ENCODE measurements at places on chromosomes 13 and 19. TPM values are rescaled to one million over a fixed set of nuclear protein-coding genes. Genes with fewer than 3 reads are reported as not detected.

LILRB4 gene
- total RNA-seq: not detected

SIGLEC12 gene
- total RNA-seq: not detected

CCNA1 gene
- 18.3 TPM for total RNA-seq

DNA sequence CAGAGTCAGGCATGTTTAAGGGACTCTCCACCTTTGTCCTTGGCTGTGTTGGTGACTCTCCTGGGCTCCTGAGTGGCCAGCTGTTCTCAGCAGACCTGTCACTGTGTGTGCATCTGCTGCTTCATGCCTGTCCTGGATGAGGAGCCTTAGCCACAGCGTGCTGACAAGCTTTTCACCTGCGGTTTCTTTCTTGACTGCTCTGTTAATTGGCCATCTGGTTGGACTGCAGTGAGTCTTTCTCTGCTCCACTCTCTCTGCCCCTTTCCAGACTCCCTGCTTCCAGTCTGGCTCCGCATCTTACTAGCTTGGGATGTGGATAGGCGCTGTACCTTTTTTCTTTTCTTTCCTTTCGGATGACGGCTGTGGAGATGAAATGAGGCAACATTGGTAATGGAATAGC is 38.8 kb downstream of the POLR1D start:
- no peak for DNase-seq
- H3K36me3 ChIP-seq: no peaks in the 10 kb centered on the region
- no peaks in the 10 kb centered on the region for H3K27me3 ChIP-seq
- no peak overlapping the region for H3K27ac ChIP-seq

- H3K27ac ChIP-seq: no peak overlapping the region
- H3K4me3 ChIP-seq: no peak overlapping the region
- H3K4me1 ChIP-seq: no peaks in the 10 kb centered on the region
- no peak for DNase-seq
- H3K27me3 ChIP-seq: no peaks in the 10 kb centered on the region
Measured at GRCh38 chr13:101382086-101382485, 34.2 kb downstream of the NALCN start.

DNA sequence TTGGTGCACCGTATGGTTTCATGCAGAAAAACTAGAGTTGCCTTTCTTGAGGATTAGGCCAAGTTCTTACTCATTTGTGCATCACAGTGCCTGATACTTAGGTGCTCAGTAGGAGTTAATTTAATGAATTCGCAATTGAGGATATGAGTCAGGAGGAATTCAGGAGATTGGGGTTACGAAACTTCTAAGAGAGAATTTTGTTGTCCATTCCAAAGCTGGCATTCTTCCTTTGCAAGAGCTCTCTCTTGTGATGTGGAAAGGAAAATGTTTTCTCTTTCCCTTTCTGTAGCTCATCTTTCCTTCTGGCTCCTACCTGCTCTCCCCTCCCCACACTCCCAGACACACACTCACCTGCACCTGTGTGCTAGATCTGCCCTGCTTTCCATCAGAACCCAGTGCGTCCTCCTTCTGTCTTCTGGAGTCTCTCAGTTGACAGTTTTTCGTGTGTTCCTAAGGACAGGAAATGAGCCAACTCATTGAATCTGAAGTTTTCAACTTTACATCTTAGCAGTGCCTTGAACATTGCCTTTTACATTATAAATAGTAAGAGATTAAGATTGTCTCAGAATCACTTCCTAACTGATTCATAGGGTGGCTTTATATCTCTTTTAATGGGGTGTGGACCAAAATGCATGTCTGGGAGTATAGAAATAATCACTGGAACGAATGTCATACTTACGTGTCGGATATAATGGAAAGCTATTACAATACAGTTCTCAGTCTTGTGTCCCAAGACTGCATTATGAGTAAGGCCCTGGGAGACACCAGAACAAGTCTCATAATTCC is 19.7 kb upstream of the ERCC5 start:
- peak; percentile 79 for DNase-seq
- peak overlapping the region; percentile 84 for H3K27ac ChIP-seq
- H3K4me1 ChIP-seq: peaks cover 25% of the 10 kb centered on the region
- peak overlapping the region; percentile 44 for H3K4me3 ChIP-seq
- H3K36me3 ChIP-seq: no peaks in the 10 kb centered on the region

DNA sequence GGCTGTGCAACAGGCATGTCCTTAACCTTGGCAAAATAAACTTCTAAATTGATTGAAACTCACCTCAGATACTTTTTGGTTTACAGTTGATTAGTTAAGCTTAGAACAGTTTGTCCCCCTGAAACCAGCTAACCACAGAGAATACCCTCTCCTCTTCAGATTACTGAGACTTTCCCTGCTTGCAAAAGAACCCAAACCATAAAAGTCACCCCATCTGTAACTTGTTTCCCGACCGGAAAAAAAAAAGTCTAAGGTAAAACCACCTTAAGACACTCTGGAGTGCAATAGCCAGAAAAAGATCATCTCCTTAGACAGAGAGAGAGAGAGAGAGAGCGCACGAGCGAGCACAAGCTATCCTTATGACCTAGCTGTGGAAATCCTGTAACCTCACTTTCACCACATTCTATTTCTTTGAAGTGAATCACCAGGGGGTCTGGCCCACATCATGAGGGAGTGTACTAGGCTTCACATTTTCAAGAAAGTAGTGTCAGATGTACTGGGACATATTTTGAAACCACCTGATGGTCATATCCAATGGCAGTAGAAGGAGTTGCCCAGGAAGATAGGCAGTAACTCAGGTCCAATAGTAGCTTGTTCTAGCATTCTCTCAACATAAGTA is 11.1 kb upstream of the GTF2F2 start:
- H3K27me3 ChIP-seq: no peaks in the 10 kb centered on the region
- H3K36me3 ChIP-seq: no peaks in the 10 kb centered on the region
- DNase-seq: no peak

- H3K4me3 ChIP-seq: no peak overlapping the region
- H3K27me3 ChIP-seq: no peaks in the 10 kb centered on the region
- H3K4me1 ChIP-seq: no peaks in the 10 kb centered on the region
- no peaks in the 10 kb centered on the region for H3K36me3 ChIP-seq
- no peak for DNase-seq
Measured at GRCh38 chr13:36796052-36796451, 23.0 kb upstream of the RFXAP start.

DNA sequence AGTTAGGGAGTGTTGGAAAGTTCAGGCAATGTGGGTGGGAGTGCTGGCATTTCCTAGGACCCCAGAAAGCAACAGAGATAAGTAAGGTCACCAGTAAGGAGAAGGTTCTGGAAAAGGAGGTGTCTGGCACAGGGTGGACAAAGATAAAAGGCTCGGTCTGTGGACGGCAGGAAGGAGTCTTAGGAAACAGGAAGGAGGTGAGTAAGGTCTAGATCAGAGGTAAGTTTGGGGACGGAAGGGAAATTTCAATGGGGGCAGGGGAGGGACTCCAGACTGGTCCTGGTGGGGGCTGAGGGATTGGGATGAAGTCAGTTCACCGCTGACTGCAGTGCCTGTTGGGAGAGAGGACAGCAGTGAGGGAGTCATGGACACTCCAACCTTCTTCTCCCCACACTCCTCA is 7.8 kb upstream of the OPA3 start:
- no peak overlapping the region for H3K4me3 ChIP-seq
- DNase-seq: peak; percentile 41
- H3K36me3 ChIP-seq: no peaks in the 10 kb centered on the region
- H3K4me1 ChIP-seq: peaks cover 8% of the 10 kb centered on the region
- H3K27me3 ChIP-seq: no peaks in the 10 kb centered on the region

- no peak for DNase-seq
- H3K27me3 ChIP-seq: no peaks in the 10 kb centered on the region
- H3K36me3 ChIP-seq: no peaks in the 10 kb centered on the region
- no peak overlapping the region for H3K4me3 ChIP-seq
- no peak overlapping the region for H3K27ac ChIP-seq
- H3K4me1 ChIP-seq: no peaks in the 10 kb centered on the region
Measured at GRCh38 chr13:66951426-66951825, 278.7 kb downstream of the PCDH9 start.

GRCh38 chr13:76707360-76707759 is 178.8 kb downstream of the KCTD12 start:
- DNase-seq: no peak
- H3K27ac ChIP-seq: no peak overlapping the region
- no peak overlapping the region for H3K4me3 ChIP-seq
- no peaks in the 10 kb centered on the region for H3K4me1 ChIP-seq

All from PC-3 (cell line).